ENCODE measurements at places on chromosomes 13 and 19. TPM values are rescaled to one million over a fixed set of nuclear protein-coding genes. Genes with fewer than 3 reads are reported as not detected.

TSSK6 gene
- 5.2 TPM for total RNA-seq

ZNF540 gene
- 18.1 TPM for total RNA-seq

JAK3 gene
- total RNA-seq, result 202 TPM

KIR2DL1 gene
- total RNA-seq, result 1.0 TPM

CGB5 gene
- total RNA-seq, result not detected

C19orf53 gene
- 77.8 TPM for total RNA-seq

ZNF112 gene
- total RNA-seq, result not detected

TYROBP gene
- total RNA-seq, result 51.6 TPM

JSRP1 gene
- total RNA-seq, result 0.24 TPM

BST2 gene
- total RNA-seq, result 57.1 TPM

KLHL1 gene
- not detected for total RNA-seq

ICAM5 gene
- total RNA-seq, result 0.33 TPM

CCDC70 gene
- not detected for total RNA-seq

ZNF90 gene
- 4.0 TPM for total RNA-seq

OR10H3 gene
- total RNA-seq, result not detected

WIZ gene
- total RNA-seq, result 24.8 TPM

CD209 gene
- total RNA-seq, result not detected

HOMER3 gene
- total RNA-seq, result 2.1 TPM

GPC5 gene
- total RNA-seq, result not detected
